Activated CD4-positive, alpha-beta T cell treated with anti-CD3 and anti-CD28 coated beads, Interleukin-2, amount 10 ng/mL, durations not matched to agents 24 days and 14 days (primary cell): ENCODE measurements at places on chromosomes 6 and 20.

DNA sequence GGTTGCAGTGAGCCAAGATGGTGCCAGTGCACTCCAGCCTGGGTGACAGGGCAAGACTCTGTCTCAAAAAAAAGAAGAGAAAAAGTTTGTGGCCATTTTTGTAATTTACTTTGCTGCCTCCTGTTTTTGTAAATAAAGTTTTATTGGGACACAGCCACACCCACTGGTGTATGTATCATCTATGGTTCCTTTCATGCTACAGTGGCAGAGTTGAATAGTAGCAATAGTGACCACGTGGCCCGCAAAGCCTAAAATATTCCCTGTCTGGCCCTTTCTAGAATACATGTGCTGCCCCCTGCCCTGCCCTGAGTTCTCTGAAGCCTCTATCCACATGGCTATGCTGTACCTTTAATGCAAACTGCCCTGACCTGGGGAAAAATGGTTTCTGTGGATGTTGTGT lies 75.3 kb upstream of the ZNF133 start:
- DNase-seq, result no peak

GRCh38 chr6:88914895-88915598 lies 48.4 kb downstream of the RNGTT start:
- no peak for DNase-seq

GRCh38 chr6:150886155-150886554 lies 20.7 kb downstream of the MTHFD1L start:
- no peak for DNase-seq

DNA sequence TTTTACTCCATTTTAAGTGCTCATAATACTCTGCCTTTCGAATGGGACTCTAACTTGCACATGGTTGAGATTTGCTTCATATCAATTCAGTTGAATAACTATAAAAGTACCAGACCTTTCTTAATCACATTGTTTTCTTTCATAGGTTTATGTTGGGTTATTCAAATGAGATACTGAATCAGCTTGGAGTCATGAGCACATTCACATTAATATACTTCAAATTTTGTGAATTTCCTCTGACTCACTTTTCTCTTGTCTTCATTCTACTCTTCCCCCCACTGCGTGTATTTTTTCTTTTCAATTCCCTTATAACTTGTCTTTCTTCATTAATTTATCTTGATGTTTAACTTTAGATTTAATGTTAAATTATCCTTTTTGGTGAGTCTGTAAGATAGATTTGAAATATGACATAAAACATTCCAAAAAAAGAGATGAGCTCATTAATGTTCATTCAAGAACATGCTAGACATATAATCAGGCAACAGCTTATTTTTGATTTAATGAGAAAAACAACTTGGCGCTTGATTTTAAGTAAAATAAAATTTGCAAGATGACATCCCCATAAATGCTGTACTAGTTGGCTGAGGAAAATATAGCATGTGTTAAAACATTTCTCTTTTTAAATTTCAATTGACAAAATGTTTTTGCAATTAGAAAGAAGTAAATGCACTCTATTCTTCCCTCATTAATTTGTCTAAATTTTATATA lies 736.0 kb downstream of the CD109 start:
- DNase-seq, result no peak

GRCh38 chr20:61299618-61300017 lies 47.6 kb downstream of the CDH4 start:
- DNase-seq, result no peak

GRCh38 chr20:41177636-41178035 lies 40.3 kb downstream of the PLCG1 start:
- no peak for DNase-seq

DNA sequence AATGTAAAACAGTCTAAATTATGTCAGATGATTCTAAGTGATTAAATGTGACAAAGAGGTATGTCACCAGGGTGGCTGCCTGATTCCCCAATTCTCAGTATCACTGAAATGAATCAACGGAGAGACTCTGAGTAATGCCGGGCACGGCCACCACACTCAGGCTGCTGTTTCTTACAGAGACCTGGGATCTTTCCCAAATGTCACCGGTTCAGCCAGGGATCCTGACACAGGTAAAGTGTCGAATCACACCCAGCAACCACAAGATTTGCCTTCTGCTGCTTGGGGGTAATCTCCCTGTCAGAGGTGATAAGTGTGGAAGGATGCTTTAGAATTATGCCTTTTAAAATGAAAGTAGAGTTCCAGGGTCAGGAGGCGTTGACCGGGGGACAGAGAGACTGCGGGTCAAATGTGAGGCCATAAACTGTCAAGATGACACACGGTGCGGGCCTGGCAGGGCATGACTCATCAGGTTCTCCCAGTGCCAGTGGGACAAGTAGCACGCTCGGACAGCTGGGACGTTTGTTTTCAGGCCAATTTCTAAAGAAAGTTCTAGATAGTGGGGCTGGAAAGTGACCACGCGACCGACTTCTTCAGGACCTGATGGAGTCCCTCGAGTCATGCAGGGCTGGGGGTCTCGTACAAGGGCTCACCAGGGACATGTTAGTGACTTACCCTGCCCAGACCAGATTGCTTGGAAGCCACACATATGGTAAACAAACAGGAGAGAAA lies 48.9 kb downstream of the PRDM1 start:
- DNase-seq, result no peak

- DNase-seq, result no peak
These were observed 114.7 kb downstream of the ANKRD60 start for GRCh38 chr20:58113716-58114115.

DNA sequence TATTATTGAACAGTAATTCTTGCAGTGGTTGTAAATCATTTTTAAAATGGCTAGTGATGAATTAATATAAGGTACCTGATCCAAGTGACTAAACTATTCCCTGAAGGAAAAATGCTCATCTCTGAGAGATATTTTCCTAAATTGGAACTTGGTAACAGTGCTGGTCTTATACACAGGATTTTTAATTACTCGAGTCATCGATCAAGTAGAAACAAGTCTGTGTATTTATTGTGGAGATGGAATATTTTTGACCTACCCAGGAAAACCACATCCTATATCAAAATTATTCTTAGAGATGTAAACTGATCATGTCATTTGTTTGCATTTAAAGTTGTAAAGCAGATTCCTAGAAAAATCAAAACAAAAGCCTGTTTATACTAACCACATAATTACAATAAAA lies 166.9 kb downstream of the MOXD1 start:
- DNase-seq, result no peak

- no peak for DNase-seq
These were observed 322.8 kb downstream of the FARS2 start for GRCh38 chr6:5584078-5584482.

DNA sequence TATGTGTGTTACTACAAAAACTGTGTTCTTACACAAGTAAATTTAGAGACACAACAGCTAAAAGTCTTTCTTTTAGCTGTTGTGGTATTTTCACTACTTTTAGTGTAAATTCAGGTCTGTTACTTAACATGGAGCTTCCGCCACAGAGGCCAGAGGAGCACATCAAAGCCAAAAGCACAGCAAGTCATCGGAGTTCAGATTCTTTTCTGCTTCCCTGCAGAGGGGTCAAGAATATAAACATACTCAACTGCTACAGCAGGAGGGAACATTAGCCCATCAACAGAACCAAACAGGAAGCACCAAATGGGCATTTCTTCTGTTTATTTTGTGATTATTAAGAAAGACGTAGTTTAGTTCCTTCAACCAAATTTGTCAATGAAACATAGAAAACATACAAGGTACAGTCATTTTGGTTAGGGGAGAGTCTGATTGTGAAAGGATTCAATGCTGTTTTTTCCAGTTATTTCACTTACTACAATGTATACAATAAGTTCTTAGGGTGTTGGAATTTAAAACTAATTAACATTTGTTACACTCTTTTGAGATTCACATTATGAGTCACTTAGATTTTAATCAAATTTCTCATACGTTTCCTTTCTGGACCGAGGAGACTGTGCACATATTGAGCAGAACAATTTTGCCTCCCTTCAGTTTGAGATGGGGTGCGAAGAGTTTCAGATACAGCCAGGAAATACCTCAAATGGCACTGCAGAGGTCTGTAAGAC lies 42.8 kb upstream of the DSE start:
- DNase-seq, result no peak

- peak; percentile 68 for DNase-seq
These were observed 33.0 kb downstream of the RRBP1 start for GRCh38 chr20:17648791-17649730.

- no peak for DNase-seq
These were observed 360.8 kb downstream of the QKI start for GRCh38 chr6:163775313-163775712.

DNA sequence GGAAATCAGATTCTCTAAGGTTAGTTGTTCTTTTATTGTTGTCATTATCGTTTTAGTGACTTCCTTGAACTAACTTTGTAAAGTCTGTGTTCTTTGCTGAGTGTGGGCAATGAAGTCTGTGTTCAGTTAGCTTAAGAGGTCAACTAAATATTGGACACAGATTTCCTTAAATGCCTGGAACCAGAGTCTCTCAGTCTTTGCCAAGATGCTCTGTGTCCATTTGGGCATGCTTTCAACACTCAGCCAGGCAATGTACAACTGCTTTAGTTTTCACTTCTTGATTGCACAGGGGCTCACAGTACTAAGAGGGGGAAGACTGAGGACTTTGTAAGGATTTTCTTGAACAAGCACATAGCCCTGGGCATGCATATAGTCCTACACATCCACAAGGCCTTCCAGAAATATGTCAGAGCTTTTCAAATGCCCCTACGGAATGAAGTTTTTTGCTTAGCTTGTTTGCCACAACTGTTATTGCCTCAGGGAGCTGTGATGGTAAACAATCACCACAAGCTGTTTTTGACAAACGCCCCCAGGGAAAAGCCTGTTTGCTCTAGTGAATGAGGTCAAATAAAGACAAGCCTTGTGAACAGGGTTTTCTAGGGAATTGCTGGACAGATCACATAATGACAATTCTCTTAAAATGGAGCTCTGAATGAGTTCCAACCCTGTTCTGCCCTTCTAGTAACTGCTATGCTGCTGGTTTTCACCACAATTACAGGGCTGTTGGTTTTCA lies 82.5 kb downstream of the B3GAT2 start:
- no peak for DNase-seq

GRCh38 chr20:51583499-51583898 lies 41.0 kb upstream of the NFATC2 start:
- DNase-seq, result no peak

DNA sequence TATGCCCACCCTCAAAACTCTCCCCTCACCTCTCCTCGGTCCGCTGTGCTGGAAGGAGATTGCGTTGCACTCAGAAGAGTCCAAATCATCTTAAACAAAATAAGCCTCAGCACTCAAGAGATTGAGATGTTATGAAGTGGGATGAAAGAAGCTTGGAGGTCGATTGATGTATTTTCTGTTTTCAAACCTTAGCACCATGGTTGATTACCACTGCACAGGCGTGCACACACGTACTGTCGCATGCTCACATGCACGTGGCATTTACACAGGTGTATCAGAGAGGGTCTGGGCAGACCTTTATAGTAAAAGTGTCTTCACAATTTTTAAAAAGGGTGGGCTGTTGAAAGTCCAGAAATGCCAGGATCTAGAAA lies 612 bp upstream of the AGPAT4 start:
- no peak for DNase-seq

DNA sequence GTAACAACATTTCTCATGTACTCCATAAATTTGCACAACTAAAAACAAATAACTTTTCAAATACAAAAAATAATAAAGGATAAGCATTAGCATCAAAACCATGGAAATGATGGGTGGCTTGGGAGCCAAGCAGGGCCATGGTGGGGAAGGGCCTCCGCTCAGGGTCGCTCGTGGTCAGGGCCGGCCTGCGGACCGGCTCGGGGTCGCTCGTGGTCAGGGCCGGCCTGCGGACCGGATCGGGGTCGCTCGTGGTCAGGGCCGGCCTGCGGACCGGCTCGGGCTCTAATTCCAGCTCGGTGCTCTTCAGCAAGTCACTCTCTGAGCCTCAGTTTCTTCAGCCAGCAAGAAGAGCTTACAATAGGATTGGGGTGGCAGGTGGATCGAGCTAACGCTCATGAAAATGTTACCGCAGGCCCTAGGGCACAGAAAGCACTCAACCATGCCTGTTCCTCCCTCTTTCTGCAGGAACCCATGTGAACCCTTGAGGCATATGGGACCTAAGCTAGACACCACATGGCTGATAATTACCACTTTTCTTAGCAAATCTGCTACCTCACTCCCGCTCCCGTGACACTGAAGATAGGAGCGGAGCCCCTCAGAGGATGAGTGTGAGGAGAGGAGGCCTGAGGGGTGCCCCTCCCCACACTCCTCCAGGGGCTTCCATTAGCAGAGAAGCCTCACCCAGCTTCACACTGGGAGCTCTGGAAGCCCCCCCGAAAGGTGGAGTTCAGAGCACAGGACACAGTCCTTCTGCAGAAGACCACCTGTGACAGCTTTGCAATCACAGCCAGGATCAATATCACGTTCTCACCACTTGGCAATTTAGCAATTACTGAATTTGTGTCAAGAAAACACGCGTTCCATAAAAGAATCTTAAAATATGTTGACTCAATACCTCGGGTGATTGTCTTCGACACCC lies 103.0 kb downstream of the PSMB1 start:
- no peak for DNase-seq

- DNase-seq, result no peak
These were observed 24.4 kb downstream of the ARG1 start for GRCh38 chr6:131597446-131597845.

DNA sequence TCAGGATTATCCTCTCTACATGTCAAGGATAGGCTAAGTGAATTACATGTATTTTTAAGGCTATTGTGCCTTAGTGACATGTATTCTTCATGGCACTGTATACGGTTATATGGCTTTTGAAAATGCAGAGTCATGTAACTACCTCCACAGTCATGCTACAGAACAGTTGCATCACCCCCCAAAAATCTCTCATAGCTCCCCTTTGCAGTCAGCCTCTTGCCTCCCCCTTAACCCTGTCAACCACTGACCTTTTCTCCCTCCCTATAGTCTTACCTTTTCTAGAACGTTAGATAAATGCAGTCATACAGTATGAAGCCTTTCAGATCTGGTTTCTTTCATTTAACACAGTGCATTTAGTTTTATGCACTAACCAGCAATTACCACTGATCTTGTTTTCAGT lies 10.3 kb upstream of the RNF24 start:
- DNase-seq, result no peak

DNA sequence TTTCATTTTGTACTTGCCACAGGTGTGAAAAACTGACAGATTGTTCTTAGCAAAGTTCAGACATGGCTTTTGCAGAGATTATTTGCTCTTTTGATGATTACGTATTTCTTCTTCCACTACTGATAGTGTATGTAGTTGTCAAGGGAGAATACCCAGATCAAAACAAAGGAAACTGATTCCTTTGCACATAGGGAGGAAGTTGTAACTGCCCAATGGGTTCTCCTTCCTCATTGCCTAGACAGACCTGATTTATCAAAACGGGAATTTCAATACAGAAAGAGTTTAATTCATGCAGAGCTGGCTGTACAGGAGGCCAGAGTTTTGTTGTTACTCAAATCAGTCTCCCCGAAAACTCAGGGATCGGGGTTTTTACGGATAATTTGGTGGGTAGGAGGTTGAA lies 214.7 kb downstream of the BCAS1 start:
- DNase-seq, result no peak

DNA sequence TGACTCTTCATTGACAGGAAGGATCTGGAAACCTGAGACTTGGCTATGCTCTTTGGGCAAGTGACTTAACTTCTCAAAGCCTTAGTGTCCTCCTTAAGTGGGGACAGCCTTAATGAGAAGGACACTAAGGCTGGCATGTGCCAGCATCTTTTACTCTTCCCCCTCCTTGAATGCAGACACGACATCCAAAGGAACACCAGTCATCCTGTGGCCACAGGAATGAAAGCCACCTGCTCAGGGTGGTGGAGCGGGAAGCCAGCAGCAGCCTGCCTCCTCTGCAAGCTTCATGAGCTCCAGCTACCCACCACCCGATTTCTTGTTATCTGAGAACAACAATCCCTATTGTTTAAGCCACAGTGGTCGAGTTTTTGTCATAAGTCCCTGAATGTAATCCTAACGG lies 44.5 kb downstream of the TMEM14B start:
- DNase-seq, result no peak

- no peak for DNase-seq
These were observed 182.1 kb upstream of the SNX9 start for GRCh38 chr6:157640746-157641451.
